ENCODE measurements at places on chromosomes 7 and 10.
A peak's percentile ranks its signal among the peaks of the same experiment; 100 is the strongest.

- no peak for DNase-seq
Measured at GRCh38 chr7:76191783-76192240, 9.9 kb upstream of the SRRM3 start.

GRCh38 chr10:51260376-51260775, 186.1 kb downstream of the PRKG1 start:
- DNase-seq = no peak

DNA sequence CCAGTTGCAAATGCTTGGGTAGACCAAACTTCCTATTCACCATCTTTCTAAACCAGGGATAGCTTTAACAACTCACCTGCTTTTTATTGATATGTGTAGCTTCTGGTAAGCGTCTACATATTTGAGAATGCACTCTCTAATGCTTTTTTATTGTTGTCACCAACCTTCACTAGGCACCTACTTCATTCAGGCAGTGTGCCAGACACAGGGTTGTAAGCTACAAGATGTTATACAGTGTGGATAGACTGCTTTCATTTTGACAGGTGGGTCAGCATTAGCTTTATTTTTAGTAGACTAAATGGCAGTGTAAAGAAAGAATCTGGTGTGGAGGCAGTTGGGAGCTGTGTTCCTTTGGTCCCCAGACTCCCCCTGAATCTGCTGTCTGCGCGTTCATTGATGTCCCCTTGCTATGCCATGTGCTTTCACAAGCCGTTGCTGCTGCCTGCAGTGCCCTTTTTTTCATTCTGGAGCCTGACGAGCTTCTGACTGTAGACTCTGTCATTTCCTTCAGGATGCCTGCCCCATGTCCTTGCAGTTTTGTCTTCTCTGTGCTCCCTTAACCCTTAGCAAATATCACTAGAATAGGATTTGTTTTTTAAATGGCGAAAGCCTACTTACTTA, 32.1 kb downstream of the NRF1 start:
- no peak for DNase-seq

DNA sequence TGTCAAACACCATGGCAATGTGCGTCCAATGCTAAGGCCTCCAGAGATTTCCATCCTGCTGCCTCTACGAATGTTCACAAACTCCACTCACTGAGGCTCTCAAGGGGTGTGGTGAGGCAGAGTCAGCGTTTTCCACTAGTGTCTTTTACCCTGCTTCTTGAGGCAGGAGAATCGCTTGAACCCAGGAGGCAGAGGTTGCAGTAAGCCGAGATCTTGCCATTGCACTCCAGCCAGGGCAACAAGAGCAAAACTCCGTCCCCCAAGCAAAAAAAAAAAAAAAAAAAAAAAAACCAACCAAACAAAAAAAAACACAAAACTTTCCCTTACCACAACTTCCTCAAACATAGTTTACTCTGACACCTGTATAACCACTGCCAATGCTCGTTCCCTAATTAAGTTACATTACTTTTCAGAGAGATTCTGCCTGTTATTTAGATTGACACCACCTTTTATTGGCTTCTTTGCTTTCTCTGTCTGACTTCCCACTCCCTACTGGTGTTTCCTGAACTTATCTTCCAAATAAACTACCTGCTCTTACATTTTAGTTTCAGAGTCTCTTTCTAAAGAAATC, 102.1 kb upstream of the ZNF746 start:
- DNase-seq = peak; percentile 56

- no peak for DNase-seq
Measured at GRCh38 chr10:89090756-89091445, 100.3 kb downstream of the FAS start.

- no peak for DNase-seq
Measured at GRCh38 chr7:3217166-3217565, 83.9 kb upstream of the SDK1 start.

DNA sequence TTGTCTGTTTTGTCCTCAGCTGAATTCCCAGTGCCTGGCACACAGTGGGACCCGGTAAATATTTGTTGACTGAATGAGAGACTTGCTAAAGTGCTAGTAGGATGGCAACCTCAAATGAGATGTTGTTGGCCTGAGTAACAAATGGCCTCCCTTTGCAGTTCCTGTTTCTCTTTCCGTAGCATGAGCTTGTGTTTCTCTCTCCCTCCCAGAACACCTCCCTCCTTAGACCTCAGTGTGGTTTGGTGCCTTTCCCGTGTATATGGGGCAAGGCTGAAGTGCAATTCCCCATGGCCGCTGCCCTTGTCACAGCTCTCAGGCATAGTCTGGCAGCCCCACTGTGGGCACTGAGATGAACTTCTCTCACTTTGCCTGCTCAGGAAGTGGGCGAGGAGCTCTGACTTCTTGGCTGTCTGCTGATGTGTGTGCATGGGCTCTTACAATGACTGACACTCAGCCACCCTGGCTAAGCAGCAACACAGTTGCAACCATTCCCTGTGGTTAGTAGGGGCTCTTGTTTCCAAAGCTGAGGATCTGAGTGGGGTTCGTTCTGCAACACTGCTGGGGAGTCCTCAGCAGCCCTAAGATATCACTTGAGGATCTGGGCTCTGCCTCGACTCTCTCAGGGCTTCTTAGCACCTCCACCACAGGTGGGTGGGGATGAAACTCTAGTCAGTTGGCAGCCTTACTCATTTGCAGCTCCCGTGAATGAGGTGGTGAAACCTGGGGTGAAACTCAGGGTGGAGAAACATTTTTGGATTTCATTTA, 136.1 kb downstream of the ICA1 start:
- DNase-seq = peak; percentile 66

- no peak for DNase-seq
Measured at GRCh38 chr10:12050528-12050927, 7.9 kb upstream of the UPF2 start.

DNA sequence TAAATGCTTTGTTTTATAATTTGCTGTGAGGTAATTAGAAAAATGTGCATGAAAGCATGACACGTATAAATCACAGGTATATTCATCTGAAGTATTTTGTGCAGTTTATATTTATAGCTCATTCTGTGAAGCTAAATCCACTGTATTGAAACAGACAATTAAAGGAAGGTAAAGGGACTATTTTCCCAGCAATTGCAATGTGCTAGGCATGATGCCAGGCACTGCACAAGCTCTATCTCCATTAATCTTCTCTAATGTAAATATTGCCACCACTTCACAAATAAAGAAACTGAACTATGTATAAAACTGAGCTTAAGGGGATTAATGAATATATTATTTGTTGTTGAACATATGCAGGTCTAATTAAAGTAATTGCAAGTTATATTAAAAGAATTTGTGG, 1012.5 kb downstream of the NRG3 start:
- DNase-seq = no peak

DNA sequence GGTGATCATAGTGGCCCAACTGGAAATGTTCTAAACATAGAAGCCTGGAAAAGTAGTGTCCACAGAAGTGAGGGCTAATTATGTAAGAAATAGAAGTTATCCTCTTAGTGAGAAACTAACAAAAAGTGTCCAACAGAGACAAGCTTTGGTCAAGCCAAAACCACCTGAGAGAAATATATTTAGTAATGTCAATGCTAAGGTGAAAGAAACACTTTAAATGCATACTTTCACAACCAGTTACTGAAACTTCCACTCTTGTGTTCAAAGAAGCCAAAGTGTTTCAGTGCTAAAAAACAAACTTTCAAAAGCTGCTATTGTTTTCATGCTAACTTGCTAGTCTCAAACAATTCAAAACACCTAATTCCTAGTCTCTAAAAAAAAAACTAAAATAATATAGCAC, 18.1 kb downstream of the RAB11FIP2 start:
- peak; percentile 20 for DNase-seq

DNA sequence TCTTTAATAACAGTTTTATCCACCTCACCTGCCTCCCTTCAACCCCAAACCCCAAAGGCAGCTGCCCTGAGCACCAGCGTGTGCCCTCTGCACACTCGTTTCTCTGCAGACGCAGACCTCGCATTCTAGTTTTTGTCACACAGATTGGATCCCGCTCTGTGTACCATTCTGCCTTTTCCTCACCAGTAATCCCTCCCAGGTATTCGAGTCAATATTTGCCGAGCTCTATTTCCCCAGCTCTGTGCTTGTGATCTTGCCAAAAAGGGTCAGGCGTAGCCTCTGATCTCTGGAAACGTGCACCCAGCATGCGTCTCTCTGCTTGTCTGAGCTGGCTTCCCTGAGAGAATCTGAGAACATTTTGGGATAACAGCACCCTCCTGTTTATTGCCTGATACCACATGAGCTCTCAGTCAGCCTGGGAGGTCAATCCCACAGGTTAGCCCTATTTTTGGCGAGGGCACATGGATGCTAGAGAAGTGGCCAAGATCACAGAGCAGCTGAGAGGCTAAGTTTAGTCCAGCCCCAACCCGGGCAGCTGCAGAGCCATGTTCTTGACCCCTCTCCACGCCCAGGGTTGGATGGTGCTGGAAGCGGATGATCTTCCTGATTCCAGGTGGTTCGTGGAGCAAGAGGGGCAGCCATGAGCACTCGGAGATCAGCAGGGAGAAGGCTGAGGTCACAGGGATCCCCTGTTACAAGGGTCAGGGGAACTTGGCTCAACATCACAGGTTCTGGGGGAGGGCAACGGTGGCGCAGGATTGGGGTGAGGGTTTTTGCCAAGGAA, 29.1 kb downstream of the FOXL3 start:
- no peak for DNase-seq

- DNase-seq = no peak
Measured at GRCh38 chr7:116224492-116225098, 14.3 kb downstream of the TES start.

- DNase-seq = no peak
Measured at GRCh38 chr7:70893971-70894715, 237.8 kb upstream of the GALNT17 start.

DNA sequence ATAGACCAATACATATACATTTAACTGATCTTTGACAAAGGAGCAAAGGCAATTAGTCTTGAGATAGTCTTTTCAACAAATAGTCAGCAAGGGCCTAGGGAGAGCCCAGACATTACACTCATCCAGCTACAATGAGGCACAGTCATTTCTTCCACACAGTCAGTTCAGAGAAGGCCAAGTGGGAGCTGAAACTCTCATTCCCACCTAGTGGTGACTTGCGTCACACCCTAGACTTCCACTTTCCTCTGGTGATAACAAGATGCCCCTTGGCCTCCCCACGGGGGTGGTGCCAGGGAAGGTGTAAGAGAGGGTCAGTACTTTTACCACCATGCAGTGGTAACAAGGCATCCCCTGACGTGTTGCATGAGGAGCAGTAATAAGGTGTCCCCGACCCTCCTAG, 8.0 kb downstream of the FRMPD2 start:
- peak; percentile 11 for DNase-seq

- no peak for DNase-seq
Measured at GRCh38 chr7:83643739-83644138, 5.2 kb downstream of the SEMA3E start.

GRCh38 chr7:27994639-27995038, 186.0 kb downstream of the JAZF1 start:
- DNase-seq = no peak

- DNase-seq = no peak
Measured at GRCh38 chr7:135855846-135856245, 107.2 kb upstream of the FAM180A start.

GRCh38 chr10:98402478-98402877, 12.5 kb downstream of the PYROXD2 start:
- DNase-seq = no peak

Data from GM13976 (cell line).